ENCODE measurements at places on chromosomes 2 and 18.

- peak; percentile 29 for DNase-seq
These were observed 30.5 kb upstream of the VPS54 start for GRCh38 chr2:64049633-64050220.

DNA sequence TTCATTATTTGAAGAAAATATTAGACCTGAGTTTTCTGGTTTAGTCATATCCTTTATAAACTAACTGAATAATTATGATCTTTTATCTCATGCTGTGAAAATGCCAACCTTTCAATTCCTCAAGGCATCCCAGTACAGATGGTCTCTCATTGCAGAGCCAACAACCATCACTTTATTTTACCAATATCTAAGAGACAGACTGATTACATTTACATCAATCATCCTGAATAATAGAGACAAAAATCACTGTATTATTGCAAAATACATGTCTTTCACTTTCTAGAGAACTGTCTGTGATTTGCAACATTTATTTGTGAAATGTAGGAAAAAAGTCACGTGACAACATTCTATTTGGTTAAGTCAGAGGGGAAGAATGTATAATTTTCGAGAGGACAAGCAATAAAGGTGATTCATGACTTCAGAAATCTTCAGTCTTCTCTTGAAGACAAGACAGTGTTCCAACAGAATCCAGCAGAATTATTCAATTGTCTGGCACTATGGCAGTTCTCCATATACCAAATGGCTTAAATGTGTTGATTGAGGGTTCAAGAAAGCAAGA, 503.6 kb upstream of the SYT4 start:
- no peak for DNase-seq

DNA sequence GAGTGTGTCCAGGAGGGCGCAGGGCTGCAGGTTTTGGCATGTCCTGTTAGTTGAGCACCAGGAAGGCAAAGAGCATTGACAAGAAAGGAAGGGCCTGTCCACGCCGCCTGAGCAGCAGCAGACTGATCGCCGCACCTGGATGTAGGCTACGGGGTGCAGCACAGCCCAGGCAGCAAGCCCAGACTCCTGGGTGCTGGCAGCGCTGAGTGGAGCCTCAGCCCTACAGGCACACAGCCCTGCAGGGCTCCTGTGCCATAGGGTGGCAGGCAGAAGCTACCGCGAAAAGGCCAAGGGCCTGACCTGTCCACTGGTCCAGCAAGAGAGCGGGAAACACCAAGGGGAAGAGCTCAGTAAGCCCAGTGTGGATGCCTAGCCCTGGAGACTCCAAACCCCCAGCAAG, 198.0 kb downstream of the HDAC4 start:
- no peak for DNase-seq

DNA sequence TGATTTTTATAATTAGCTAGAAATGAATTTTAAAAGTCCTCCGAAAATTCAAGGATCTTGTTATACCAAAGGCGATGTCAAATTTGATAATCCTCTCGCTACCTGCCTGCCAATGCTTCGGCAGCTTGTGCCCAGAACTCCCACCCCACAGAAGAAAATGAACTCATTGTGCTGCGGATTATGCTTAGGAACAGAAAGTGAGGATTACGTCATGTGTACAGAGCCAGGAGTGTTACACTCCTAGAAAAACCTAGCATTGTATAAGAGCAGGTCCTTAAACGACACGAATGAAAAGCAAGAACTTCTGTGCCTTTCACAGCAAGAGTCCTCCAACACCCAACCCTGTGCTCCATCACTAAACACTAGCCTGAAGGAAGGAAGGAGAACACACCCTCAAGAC, 168.3 kb downstream of the RNF152 start:
- DNase-seq, result no peak

- DNase-seq, result no peak
These were observed 127.5 kb upstream of the TNP1 start for GRCh38 chr2:216987252-216987821.

DNA sequence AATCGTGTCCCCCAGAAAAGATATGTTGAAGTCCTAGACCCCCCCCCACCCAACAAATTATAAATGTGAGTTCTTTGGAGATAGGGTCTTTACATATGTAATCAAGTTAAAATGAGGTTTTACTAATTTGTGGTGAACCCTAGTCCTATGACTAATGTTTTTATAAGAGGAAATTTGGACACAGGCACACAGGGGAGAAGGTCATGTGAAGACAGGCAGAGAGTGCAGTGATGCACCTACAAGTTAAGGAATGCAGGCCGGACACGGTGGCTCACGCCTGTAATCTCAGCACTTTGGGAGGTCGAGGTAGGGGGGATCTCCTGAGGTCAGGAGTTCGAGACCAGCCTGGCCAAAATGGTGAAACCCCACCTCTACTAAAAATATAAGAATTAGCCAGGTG, 5.8 kb upstream of the PMAIP1 start:
- no peak for DNase-seq

DNA sequence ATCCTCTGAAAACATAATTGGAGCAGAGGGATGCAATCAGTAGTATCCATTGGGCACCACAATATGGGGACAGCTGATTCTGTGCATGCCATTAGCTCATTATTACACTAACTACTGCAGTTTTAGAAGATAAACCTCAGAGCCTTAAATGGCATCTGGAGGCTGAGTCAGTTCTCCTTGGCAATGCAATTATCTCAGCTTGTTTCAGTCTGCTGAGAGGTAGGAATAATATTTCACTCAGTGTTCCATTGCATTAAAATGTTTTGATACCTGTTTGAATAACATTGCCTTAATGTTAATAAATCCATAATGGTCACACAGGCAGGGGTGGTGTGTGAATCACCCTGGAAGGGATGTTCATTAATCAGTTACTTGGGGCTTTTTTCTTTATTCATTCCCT, 309.6 kb downstream of the LRRTM1 start:
- DNase-seq, result no peak
